ENCODE measurements at places on chromosomes 7 and 10.
A peak's percentile ranks its signal among the peaks of the same experiment; 100 is the strongest.

DNA sequence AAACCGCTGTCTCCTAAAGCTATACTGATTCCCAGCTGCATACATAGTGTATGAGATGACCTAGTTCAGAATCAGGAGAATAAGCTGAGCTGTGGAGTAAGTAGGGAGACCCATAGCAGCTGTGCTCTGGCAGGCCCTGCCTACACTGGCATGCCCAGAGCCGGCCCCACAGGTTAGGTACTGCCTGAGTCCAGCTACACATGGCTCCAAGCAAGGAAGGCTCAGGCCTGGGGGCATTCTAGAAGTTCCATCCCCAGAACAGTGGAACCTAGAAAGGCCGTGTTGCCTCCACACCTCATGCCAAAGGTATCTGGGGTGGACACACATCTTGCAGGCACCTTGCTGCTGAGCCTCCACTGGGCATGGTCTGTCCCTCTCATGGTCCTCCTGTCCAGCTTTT is 195.7 kb upstream of the CDCA7L start:
- DNase-seq, result no peak

DNA sequence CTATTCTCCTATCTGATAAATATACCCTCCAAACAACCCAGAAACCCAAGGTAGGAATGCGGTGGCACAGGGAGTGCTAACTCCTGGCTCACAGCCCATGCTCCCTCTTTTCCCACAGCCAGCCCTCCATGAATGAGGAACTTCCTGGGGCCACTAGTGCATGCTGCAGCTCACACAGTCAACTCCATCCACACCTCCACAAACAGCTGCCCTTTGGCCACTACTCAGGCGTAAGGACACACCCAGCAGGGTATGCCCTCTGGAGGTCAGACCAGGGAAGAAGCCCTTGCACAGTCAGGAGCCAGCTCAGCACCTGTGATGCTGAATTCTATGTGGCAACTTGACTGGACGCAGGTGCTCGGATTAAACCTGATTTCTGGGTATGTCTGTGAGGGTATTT is 85.2 kb upstream of the PIK3CG start:
- DNase-seq, result no peak

DNA sequence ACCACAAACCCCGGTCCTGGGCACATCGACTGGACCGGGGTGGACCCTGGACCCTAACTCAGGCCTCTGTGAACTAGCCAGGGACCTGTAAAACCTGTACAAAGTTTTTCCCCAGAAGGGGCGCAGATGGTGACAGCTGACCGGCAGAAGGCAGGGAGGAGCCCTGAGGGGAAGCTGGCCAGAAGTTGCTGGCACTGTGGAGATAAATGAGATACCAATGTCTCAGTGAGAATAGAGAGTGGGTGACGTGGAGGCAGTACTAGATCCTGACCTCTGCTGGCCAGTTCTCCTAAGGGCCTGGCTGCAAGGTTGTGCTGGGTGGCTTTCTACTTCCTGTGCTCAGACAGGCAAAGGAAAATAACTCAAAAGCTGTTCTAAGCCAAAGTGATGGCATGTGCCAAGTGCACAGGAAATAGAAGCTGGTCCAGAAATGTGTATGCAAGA is 10.6 kb upstream of the TSPAN14 start:
- DNase-seq, result no peak

GRCh38 chr10:95266674-95267095 is 24.1 kb downstream of the PDLIM1 start:
- peak; percentile 46 for DNase-seq

GRCh38 chr7:55449205-55449991 is 84.3 kb downstream of the LANCL2 start:
- no peak for DNase-seq

DNA sequence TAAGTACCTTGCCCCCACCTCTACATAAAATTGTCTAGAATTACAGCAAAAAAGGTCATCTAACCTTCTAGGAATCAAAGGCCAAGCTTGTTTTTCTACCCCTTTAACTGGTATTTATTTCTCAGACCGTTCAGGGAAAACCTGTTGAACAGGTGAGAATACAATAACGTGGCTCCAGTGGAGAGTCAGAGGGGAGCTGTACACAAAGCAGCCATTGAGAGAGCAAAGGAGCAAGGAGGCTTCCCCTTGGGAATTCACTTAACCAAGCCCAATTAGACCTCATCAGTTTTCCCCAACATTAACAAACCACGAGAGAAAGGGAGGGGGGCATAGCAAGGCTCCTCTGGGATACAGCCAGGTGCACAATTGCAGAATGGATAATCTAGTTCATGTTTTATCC is 101.9 kb downstream of the ELMO1 start:
- DNase-seq, result no peak

- no peak for DNase-seq
These were observed 15.6 kb upstream of the CLDN12 start for GRCh38 chr7:90387470-90388240.
